ENCODE measurements at places on chromosomes 12 and 14.

DNA sequence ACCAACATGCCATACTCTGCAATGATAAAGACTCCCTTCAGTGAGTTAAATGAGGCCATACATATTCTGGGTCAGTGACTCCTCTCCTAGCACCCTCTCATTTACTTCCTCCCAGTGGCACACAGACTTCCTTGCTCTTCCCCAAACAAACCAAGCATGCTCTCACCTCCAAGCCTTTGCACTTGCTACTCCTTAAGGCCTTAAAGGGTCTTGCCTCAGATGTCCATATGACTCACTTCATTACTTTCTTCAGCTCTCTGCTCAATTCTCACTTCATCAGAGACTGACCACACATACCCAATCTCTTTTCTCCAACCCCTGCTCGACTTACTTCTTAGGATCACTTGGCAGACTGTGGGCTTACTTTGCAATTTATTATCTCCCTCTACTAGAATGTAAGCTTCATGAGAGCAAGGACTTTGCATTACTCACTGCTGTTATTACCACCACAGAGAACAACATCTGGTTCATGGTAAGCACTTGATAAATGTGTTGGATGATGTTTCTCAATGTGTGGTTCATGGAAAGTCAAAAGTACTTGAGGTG is 22.8 kb downstream of the DDX24 start:
- no peak for DNase-seq

DNA sequence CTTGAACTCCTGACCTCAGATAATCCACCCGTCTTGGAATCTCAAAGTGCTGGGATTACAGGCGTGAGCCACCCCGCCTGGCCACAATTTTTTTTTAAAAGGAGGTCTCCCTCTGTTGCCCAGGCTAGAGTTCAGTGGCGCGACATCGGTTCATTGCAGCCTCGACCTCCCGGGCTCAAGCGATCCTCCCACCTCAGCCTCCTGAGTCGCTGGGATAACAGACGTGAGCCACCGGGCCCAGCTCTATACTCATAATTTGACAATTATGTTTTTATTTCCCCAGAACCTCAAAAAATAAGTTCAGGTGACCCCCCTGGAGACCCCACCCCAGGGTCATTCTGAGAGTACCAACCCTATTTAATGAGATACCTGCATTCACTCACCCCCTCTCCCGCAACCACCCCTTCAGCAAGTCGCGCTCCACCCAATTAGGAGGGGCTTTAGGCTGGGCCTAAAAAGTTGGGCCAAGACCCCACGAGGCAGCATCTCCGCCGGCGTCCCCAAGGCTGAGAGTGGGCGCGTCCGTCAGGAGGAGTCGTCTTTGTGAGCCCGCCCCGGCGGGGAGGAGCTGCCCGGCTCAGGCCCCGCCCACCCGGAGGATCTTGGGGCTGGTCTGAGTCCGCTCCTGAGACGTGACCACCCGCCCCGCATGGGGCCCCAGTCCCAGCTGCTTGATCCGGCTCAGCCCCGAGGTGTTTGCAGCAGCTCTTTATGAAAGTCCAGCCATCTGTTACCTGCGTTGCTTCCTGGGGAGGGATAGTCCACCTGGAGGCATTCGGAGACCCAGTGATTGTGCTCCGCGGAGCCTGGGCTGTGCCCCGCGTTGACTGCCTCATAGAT is at the start of gene ANKRD33:
Gene ANKRD33 (plus strand): TSS at position 628 of the 840 bp plus-strand sequence. CDS start 84 bp downstream, at position 712.
- DNase-seq: no peak

GRCh38 chr12:3073438-3074250 is 3.5 kb upstream of the TSPAN9 start:
- DNase-seq: peak; percentile 70

GRCh38 chr12:122350141-122350848 is 72.2 kb downstream of the CLIP1 start:
- DNase-seq: no peak

DNA sequence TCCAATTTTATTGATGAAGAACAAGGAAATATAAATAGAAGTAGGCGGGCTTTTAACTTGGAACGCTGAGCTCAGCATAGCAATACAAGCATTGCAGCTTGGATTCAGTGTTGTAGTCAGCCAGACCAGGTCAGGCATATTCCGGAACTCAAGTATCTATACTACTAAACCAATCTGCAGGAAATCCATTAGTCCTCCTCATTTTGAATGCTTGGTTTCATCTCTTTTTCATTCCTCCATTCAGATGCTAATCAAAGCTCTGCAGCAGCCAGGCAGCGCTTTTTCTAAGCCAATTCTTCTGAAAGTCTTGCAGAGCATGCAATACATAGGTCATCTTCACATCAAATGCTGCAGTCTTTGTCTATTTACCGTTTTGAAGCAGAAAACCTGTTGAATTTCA is 49.0 kb downstream of the KIF21A start:
- DNase-seq: no peak

- no peak for DNase-seq
Measured at GRCh38 chr12:77600468-77600843, 230.2 kb upstream of the NAV3 start.

DNA sequence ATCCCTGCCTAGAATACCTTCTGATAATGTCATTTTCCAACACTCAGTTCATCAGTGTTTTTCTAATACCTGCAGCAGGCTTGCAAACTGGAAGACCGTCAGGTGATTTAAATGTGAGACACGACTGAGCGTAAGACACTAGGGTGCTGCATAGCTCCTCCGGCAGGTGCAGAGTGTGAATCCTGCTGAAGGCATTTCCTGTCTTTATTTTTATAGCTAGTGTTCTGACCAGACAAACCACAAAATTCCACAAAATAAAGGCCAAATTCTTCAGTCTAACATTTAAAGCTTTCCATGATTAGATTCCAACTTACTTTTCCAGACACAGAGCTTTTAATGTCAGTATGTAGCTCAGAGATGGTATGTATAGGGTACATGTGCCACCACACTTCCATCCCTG is 70.7 kb downstream of the BBS10 start:
- DNase-seq: no peak
